Ecto neural progenitor cell (in vitro differentiated cells): ENCODE measurements at places on chromosomes 6 and 20.

GRCh38 chr6:24763578-24763977, 11.2 kb upstream of the GMNN start:
- DNase-seq = no peak

DNA sequence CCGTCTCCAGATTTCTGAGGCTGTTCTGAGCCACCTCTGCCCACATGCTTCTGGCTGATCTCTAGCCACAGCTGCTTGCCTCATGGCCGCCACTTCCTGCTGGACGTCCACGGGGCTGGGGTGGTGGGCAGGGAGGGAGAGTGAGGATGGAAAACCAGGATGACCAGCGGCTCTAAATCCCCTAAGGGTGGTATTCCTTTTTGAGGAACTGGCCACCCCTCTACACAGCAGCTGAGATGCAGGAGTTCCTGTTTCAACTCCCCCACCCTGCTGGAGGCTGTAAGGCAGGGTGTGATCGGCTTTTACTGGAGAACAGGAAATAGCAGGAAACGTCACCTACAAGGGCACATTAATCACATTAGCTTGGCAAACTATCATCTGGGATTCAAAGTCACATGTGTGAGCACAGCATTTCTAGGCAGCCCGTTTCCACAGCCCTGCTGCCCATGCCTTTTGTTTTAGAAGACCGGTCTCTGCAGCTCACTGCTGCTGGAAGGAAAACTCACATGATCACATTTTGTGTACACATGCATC, 181.6 kb upstream of the ECI2 start:
- DNase-seq = no peak

DNA sequence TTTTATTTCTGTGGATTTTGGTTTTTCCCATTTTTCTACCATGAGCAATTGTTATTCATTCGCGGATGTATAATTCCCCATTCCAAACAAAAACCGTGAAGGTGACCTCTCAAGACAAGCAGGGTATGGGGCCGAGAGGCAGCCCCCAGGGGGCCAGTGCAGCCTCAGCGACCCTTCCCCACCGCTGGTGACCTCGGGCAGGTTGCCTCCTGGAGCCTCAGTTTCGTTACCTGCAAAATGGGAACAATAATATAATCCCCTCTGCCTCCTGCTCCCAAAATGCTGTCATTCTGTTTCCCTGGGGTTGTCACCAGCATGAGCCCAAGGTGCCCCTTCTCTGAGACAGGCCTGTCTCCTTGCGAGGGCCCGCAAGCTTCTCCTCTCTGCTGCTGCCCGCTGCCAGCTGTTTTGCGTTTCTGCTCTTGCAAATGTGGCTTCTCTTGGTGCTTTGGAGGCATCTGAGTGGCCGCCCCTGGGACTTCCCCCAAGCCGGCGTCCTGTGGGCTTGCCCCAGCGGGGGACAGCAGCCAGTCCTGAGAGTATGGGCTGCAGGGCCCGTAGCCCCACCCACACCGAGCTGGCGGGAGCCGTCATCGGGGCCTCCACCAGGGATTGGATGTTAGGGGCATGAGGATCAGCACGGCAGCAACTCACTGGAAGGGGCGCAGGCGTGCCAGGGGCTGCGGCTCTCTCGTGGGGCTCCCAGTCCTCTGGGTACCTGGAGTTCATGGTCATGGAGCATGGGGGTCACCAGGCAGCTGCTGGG, 161.9 kb downstream of the TAF4 start:
- no peak for DNase-seq

GRCh38 chr6:6927521-6928361, 180.0 kb upstream of the RREB1 start:
- peak; percentile 82 for DNase-seq

DNA sequence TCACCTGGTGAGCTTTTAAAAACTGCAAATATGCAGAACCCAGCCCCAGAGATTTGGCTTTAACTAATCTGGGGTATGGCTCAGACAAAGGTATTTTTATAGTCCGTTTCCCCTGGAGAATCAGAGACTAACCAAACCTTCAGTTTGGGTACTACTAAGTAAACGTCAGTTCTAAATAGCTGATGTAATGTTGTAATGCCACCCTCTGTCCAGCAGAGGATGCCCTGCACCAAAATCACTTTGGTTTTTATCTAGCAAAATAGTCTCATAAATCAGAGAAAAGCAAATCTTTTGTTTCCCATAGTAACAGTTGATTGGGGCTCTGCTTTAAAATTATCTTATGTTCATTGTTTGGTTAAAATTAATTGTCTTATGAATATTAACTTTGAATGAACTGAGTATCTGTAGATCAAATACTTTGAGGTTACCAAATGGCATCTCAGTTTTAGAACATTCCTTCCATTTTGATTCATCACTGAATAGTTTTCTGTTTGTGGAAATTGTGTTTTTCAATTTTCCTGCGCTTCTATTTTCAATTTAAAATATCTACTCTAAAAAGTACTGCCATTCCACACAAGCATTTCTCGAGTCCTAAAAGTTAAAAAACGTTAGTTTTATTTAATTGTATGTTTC, 278.3 kb upstream of the PLCB4 start:
- DNase-seq = no peak

DNA sequence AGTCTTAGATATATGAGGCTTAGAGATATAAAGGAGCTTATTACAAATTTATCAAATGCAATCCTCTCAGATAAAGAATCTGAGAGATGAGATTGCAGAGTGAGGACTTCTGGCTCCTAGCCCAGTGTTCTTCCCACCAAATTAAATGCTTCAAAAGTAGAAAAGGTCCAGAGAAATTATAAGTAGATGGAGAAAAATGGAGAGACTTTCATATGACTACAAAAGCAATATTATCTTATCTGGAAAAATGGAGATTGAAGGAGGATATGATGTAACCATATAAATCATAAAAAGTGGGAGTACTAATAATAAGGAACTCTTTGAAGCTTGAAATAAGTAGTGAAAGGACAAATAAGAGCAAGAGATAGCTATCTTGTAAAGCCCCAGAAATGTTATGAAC, 2.8 kb downstream of the KCTD20 start:
- DNase-seq = no peak

GRCh38 chr20:3631534-3631933, 31.7 kb downstream of the GFRA4 start:
- DNase-seq = no peak

GRCh38 chr20:7497985-7498384, 442.3 kb downstream of the HAO1 start:
- DNase-seq = no peak

GRCh38 chr20:19492687-19493336, 265.2 kb upstream of the RIN2 start:
- DNase-seq = no peak

DNA sequence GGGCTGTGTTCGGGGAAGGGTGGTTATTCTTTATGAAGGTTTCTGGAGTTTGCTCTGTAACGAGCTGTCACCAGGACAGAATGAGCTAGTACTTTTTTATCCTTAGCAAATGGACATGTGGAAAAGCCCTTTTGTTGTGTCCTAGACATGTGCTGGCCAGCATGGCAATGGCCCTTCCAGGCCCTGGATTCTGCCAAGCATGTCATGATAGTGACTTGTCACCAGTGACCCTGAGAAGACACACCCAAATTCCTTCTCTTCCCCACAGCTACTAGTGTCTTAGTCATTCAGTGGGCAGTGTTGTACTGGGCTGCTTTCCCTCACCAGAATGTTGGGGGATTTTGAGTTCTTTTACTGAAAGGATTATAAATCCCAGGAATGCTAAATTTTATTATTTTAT, 74.0 kb upstream of the XRN2 start:
- DNase-seq = no peak

GRCh38 chr6:24497254-24497970, 2.6 kb downstream of the ALDH5A1 start:
- no peak for DNase-seq

DNA sequence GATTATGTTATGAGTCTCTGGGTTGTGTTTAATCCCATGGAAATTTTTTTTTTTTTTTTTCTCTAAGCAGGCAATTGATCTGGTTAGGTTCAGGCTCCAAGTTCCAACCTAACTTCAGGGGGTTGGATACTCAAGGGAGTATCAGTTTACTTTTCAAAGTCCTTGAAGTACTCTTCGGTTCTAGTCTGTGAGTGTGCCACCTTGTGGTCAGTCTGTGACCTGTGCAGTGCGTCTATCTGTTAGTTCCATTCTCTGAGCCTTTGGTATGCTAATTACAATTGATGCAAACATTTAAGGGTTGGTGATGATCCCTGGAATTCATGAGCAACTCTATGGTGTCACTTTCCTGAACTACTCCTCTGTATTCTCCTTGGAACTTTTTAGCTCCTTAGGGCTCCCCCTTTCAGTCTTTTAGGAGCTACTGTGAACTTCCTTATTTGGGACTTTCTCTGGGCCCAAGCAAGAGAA, 342.0 kb downstream of the SOX4 start:
- DNase-seq = no peak

DNA sequence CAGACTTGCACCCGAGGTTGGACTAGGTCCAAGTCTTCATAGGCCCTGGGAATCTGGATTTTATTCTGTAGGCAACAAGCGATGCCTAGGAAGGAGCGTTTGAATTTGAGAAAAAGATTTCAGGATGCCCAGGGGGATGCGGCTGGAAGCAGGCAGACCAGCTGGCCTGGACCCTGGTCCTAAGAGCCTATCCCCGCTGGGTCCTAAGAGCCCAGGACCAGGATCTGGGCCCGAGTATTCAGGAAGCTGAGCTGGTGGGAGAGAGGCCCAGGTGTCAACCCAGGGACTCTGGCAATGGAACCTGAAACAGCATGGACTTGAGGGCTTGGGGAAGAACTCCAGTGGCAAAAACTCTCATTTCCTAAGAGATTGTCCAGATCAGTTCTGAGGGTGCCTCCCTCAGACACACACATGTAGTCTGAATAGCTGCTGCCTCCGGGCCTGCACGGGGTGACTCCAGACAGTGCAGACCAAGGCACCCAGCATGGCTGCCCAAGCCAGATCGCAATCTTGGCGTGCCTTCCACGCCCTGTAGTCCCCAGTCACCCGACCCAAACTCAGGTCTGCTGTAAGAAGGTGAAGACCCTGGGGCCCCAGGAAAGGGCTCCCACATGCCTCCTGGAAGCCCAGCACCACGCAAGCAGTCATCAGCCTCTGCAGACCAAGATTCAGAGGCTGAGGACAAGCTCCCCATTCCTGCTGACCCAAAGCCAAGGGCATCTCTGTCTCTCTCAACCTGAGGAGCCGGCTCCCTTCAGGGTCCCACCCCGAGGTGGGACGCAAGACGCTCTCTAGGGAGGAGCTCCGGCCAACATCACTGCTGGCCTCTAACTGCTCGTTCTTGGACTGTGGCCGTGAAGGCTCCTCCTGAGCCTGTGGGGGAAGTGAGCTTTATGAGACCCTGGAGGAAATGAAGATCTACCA, 34.4 kb downstream of the RRBP1 start:
- DNase-seq = no peak

- no peak for DNase-seq
These were observed 111.1 kb downstream of the JARID2 start for GRCh38 chr6:15356937-15357336.

GRCh38 chr6:1708820-1709219, 99.1 kb downstream of the FOXC1 start:
- no peak for DNase-seq

DNA sequence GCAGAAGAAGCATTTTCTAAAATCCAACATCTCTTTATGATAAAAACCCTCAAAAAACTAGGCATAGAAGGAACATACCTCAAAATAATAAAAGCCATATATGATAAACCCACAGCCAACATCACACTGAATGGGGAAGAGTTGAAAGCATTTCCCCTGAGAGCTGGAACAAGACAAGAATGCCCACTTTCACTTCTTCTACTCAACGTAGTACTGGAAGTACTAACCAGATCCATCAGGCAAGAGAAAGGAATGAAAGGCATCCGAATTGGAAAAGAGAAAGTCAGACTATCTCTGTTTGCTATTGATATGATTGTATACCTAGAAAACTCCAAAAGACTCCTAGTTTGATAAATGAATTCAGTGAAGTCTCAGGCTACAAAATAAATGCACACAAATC, 7.9 kb upstream of the CDK19 start:
- no peak for DNase-seq

DNA sequence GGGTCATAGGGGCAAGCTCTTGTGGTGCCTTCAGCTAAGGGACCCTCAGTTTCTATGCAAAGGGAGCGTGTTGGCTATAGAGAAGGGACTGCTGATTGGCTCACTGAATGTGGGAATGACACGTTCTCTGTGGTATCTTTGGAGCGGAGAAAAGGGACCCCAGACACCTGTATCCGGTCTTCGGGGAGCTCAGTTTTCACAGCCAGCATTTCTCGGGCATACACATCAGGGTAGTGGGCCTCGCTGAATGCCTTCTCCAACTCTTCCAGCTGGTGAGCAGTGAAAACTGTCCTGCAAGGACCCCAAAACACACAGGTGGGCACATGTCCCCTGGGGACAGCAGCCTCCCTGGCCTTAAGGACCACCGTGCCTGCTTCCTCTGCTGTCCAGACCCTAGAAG, 3.3 kb downstream of the VSX1 start:
- DNase-seq = peak; percentile 26

DNA sequence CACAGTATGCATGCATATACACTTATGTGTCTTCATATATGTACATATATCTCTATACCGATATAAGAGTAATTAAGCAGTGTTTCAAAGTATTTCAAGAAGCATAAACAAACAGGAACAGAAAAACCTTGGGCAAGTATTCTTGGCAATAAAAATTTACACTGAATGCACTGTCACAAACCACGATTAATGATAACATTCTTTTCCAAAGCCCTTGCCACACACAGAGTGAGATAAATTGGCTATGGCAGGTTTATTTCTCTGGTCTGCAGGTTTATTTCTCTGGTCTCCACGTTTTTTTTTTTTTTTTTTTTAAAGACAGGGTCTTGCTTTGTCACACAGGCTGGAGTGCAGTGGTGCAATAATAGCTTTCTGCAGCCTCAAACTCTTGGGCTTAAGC, 73.0 kb downstream of the PPP1R3G start:
- DNase-seq = no peak

DNA sequence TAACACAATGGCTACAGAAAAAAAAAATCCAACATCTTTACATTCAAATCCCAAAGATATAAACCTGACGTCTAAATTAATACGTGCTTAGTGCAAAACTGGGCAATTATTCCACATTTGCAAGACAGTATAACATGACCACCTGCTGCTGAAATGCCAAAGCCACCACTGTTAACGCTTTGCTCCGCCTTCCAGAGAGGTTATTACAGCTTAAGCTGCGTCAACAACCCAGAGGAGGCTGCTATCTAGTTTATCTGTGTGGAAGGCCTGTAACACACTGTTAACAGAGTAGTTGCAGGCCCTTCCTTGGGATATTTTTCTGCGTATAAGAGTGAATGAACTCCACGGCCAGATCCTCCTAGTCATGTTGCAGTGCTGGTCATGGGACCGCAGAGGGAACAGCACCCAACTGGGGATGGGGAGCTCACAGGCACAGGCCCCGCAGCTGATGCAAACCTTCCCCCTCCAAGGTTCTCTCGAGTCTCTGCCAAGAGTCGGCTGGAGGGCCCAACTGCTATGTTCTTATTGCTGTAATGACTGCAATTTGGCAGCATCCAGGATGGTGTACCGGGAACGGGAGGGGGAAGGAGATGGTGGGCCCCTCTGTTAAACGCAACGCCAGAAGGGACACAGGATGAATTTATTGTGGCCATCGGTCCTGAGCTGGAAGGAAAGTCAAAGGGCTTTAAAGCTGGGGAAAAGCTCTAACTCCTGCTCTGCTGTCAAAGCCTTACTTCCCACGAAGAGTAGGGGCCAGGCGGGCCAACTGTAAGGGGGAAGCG, 993 bp upstream of the NCOA7 start:
- no peak for DNase-seq

GRCh38 chr6:21741221-21742109, 147.9 kb downstream of the SOX4 start:
- no peak for DNase-seq
